Activated CD4-positive, alpha-beta memory T cell treated with anti-CD3 and anti-CD28 coated beads, Interleukin-2, amount 10 ng/mL, durations not matched to agents 7 days and 5 days (primary cell): ENCODE measurements at places on chromosomes 3 and 15. TPM values are rescaled to one million over a fixed set of nuclear protein-coding genes. Genes with fewer than 3 reads are reported as not detected.
A peak's percentile ranks its signal among the peaks of the same experiment; 100 is the strongest.

- H3K4me1 ChIP-seq, result peaks cover 32% of the 10 kb centered on the region
- no peaks in the 10 kb centered on the region for H3K27me3 ChIP-seq
- DNase-seq, result no peak
- peaks cover 79% of the 10 kb centered on the region for H3K36me3 ChIP-seq
- H3K4me3 ChIP-seq, result no peak overlapping the region
- no peak overlapping the region for H3K27ac ChIP-seq
These were observed 48.4 kb downstream of the KLF13 start for GRCh38 chr15:31374986-31375385.

The SV2B gene
- total RNA-seq, result 0.05 TPM

DNA sequence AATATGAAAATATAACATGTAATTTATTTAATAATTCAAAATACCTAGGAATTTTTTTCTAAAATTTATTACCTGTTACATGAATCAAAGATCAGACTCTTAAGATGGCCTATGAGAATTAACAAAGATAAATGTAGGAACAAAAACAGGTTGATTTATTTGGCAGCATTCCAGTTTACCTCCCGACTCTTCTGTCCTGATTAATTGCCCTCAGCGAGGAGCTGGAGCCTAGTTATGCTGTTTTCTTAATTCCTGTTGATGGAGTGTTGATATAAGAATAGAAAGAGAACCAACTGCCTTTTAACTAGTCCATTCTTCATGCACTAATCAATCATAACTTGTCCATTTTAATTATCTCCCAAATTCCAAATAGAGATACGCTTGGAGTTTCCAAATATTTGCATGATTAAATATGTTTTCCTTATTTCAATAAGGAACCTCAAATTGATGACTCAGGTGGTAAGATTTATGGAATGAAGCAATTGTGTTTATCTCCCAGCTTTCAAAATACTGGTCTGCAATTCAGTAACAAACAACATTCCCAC lies 10.6 kb upstream of the CPB1 start:
- no peaks in the 10 kb centered on the region for H3K4me1 ChIP-seq
- H3K27me3 ChIP-seq, result no peaks in the 10 kb centered on the region
- no peak overlapping the region for H3K27ac ChIP-seq
- H3K4me3 ChIP-seq, result no peak overlapping the region

The ASB14 gene
- total RNA-seq, result not detected

- no peak for DNase-seq
- H3K4me3 ChIP-seq, result no peak overlapping the region
- no peak overlapping the region for H3K27ac ChIP-seq
- H3K4me1 ChIP-seq, result peaks cover 8% of the 10 kb centered on the region
- H3K27me3 ChIP-seq, result no peaks in the 10 kb centered on the region
These were observed 10.9 kb downstream of the SLC51B start for GRCh38 chr15:65056106-65056505.

DNA sequence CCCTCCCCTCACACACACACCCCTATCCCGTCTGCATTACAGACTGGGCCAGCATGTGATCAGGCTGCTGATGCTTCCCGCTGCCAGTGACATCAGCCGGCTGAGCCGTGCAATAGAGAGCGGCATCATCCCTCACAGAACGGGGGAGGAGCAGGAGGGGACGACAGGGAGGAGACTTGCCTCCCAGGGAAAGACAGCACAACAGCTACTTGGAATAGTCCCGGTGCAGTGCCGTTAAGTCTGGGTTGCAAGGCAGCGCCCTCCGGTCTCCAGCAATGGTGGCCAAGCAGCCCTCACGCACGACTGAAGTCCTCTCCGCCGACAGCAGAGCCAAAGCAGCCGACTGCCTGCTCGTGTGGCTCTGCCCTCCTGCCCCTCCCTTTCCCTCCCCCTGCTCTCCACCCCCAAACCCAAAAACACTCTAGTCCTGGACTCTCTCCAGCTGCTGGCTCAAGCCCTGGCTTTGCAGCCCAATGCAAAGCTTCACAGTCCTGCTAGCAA lies 31.5 kb upstream of the RPS17 start:
- H3K4me3 ChIP-seq, result no peak overlapping the region
- no peak overlapping the region for H3K27ac ChIP-seq
- peaks cover 32% of the 10 kb centered on the region for H3K27me3 ChIP-seq
- no peak for DNase-seq
- no peaks in the 10 kb centered on the region for H3K36me3 ChIP-seq

DNA sequence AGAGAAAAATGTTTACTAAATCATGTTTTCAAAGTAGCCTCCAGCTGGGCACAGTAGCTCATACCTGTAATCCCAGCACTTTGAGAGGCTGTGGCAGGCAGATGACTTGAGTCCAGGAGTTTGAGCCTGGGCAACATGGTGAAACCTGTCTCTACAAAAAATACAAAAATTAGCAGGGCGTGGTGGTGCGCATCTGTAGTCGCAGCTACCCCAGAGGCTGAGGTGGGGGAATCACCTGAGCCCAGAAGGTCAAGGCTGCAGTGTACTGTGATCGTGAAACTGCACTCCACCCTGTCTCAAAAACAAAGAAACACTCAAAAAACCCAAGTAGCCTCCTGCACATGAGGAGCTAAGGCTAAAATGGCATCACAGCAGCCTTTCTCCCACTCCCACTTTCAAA lies 1.6 kb upstream of the PPIB start:
- H3K4me3 ChIP-seq, result no peak overlapping the region
- H3K4me1 ChIP-seq, result peaks cover 46% of the 10 kb centered on the region
- peaks cover 19% of the 10 kb centered on the region for H3K36me3 ChIP-seq
- DNase-seq, result no peak
- H3K27ac ChIP-seq, result peak overlapping the region; percentile 96

The MUC4 gene
- total RNA-seq, result 0.15 TPM

DNA sequence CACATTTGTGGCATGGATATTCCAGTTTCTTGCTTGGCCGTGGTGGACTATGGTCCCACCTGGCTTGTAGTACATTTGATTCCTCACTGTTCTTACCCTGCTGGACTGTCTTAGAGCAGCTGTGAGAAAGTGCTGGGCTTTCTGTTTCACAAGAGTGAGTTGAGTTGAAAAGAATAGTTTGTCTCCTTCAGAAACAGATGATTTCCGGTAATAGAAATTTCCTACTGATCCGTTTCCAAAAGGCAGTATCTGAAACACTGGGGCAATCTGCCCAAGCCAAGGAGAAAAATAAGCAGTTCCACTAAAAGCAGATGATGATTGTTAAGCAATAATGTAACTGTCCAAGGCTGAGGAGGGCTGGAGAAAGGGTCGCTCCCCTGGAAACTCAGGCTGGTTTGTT lies 96.0 kb downstream of the SUCLG2 start:
- no peaks in the 10 kb centered on the region for H3K27me3 ChIP-seq
- DNase-seq, result no peak
- H3K4me1 ChIP-seq, result no peaks in the 10 kb centered on the region
- no peak overlapping the region for H3K4me3 ChIP-seq
- H3K36me3 ChIP-seq, result peaks cover 50% of the 10 kb centered on the region

- H3K36me3 ChIP-seq, result no peaks in the 10 kb centered on the region
- H3K4me1 ChIP-seq, result no peaks in the 10 kb centered on the region
- no peak for DNase-seq
- H3K27ac ChIP-seq, result no peak overlapping the region
- no peaks in the 10 kb centered on the region for H3K27me3 ChIP-seq
These were observed 965.9 kb upstream of the ROBO1 start for GRCh38 chr3:80733522-80734176.

- DNase-seq, result no peak
- peaks cover 2% of the 10 kb centered on the region for H3K4me1 ChIP-seq
- no peaks in the 10 kb centered on the region for H3K36me3 ChIP-seq
- H3K27ac ChIP-seq, result no peak overlapping the region
- H3K4me3 ChIP-seq, result no peak overlapping the region
- H3K27me3 ChIP-seq, result no peaks in the 10 kb centered on the region
These were observed 38.6 kb downstream of the SCN5A start for GRCh38 chr3:38610934-38611333.

DNA sequence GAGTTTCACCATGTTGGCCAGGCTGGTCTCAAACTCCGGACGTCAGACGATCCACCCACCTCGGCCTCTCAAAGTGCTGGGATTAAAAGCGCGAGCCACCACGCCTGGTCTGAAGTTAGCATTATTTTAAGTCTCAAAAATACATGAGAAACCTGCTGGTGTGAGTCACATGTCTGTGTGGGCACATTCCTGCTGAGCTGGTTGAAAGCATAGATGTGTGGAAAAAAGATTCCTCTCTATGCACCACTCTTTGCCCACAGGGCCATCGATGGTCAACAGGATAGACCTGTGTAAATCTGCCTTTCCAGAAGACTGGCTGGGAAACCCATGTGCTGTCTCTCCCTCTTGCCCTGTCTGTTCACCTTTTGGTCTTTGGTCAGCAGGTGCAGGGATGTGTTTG lies 63.5 kb downstream of the CHRD start:
- no peak overlapping the region for H3K4me3 ChIP-seq
- no peaks in the 10 kb centered on the region for H3K36me3 ChIP-seq
- DNase-seq, result no peak
- no peak overlapping the region for H3K27ac ChIP-seq
